Stimulated activated naive CD8-positive, alpha-beta T cell treated with anti-CD3 and anti-CD28 coated beads, Interleukin-15, amount 100 ng/mL, for 72 hours (primary cell): ENCODE measurements at places on chromosomes 6 and 20.

DNA sequence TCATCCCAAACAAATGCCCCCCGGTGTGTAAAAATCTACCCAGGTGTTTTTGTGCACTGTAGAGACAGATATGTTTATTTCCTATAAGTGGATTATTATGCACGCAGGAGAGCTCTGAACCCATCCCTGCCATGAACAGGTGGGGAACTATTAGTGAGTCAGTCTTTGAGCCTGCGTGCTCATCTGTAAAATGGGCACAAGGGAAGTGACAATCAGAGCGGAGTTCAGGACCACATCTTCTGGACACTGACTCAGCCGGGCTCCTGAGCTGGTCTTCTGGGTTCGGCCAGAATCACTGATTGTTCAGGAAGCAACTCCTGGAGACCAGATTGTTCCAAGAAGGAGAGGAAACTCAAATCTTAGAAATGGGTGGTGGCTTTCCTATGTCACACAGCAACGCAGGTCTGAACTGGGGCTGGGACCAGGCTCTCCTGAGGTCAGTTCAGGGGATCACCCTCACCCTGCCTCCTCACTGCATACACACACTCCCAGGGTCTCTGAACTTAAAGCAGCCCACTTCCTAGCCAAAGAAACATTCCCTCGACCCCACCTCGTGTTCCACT, 27.3 kb upstream of the TGM2 start:
- no peak for DNase-seq

- DNase-seq, result no peak
Measured at GRCh38 chr6:132830334-132830751, 16.0 kb downstream of the RPS12 start.

DNA sequence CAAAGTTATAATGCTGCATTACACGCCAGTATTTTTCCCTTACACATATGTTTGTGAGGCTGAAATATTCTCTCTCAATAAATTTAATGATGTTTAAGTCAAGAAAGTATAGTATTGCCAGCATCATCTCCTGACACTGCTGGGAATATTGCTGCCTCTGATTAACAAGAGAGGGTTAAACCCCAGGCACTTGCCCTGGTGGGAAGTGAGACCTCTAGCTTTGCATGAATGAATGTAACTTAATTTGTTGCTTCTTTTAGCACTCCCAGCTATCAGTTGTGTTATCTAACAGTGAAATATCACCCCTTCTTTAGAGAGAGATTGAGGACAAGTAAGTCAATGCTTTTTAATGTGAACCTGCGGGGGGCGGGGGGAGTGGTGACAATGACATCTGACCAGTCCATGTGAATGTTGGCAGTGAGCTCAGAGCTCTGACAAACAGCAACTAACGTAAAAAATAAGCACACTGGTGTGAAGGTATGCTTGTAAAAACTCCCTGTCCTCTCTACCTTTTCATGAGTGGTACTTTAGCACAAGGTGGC, 9.8 kb downstream of the FOXA2 start:
- DNase-seq, result no peak

DNA sequence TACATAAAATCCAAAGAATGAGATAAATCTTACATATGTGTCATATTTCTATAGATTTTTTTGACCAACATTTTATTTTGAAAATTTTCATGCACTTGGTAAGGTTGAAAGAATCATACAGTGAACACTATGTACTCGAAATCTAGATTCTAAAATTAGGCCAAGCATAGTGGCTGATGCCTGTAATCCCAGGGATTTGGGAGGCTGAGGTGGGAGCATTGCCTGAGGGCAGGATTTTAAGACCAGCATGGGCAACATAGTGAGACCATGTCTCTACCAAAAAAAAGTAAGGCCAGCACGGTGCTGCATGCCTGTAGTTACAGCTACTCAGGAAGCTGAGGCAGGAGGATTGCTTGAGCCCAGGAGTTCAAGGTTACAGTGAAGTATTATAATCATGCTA, 158.6 kb downstream of the LAMA2 start:
- no peak for DNase-seq

DNA sequence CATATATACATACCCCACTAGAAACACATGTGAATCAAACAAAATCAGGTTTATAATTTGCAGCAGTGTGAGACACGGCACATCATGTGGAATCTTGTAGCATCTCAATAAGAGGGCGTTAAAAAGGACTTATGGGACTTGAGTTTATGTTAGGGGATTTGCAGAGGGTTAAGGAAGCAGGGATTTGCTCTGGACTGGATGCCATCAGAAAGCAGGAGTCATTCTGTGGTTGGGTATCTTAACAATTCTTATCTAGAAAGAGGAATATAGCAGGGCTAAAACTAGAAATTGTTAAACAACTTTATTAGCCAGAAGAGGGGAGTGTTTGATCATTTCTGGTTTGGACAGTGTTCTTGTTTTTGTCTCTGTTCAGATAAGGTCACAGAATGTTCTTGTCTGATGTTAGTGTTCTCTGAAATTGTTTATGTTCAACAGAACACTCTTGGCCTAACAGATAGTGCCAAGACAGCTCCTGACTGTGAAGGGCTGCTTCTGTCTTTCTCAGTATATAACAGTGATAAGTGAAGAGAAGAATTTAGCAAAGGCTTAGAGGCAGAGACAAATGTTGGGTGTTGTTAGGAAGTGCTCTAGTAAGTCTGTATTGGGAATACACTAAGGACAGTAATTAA, 39.2 kb downstream of the LIN28B start:
- no peak for DNase-seq

- no peak for DNase-seq
Measured at GRCh38 chr6:35034411-35035191, 106.5 kb downstream of the TCP11 start.

DNA sequence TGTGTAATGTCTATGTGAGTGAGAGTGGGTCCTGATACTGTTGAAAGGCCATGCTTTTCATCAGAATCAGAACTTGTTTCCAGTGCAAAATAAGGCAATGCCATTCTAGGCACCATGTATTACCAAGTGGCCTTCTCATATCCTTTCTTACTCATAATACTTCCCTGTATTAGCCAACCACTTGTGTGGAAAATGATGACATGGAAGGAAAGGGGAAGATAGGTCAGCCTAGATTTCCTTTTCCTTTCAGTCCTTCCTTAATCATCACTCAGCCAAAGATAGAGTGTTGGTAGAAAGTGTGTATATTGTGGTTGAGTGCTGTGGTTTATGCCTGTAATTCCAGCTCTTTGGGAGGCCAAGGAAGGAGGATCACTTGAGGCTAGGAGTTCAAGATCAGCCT, 158.6 kb upstream of the PREP start:
- no peak for DNase-seq

GRCh38 chr20:58261660-58262059, 33.2 kb upstream of the ANKRD60 start:
- no peak for DNase-seq

DNA sequence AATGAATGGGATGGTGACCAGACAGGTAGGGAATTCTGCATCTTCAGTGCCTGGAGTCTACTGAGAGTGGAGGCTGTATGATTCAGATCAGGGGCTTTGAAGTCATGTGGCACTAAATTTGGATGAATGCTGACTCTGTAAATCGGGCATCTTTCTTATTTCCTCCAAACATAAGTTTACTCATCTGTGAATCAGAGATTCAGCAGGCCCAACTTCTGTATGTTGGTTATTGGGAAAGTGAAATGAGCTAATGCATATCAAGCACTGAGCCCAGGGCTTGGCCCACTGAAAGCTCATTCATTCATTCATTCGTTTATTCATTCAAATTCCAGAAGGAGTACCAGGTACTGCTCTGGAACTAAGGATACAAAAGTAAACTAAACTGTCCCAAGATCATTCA, 192.3 kb upstream of the RIN2 start:
- DNase-seq, result no peak

DNA sequence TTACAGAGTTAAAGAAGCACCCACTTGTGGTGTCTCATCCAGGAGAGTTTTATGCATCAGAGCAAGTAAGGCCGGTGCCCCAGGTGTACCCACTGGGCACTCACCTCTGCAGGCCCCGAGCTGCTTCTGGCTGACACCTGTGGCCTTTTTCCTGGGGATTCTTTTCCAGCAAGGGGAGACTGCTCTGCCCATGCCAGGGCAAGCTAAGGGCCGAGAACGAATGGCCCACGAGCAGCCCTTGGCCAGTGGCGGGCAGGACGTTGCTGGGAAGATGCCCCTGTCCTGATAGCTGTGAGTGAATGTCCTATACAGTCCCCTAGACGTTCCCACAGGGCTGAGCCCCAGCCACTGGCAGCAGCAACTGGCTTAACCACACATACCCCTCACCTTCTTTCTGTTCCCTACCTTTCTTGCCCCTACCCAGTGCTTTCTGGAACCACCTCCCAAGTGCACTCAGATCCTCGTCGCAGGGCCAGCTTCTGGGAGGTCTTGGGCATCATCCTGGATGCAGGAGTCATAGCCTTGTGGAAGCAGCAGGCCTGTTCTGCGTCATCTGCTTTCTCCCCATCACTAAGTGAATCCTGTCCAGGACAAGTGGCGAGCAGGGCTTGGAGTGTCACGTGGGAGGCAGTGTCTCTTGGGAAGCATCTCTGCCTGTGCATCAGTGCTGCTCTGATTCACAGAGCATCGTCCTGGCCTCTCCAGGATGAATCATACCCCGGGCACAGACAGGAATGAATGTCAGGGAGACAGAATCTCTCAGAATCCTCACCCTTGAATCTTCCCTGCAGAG, 32.5 kb downstream of the SYNDIG1 start:
- DNase-seq, result no peak

GRCh38 chr20:39081255-39081654, 119.1 kb downstream of the DHX35 start:
- peak; percentile 73 for DNase-seq

DNA sequence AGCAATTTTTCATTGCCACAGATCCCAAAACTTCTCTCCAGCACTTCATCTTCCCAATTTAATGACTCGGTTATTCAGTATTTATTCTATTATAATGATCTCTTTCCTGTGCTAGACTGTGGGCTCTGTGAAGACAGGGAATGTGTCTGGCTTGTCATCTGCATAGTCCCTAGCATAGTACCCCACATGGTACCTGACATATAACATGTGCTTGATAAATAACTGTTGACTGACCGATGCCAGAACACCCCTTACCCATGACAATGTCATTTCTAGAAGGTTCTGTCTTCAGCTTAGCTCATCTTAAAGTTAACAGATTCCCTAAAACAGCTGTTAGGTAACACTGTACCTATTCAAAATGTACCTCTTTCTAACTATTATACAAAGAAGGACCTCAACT, 3.6 kb downstream of the PXMP4 start:
- DNase-seq, result no peak

- no peak for DNase-seq
Measured at GRCh38 chr6:20952699-20953474, 418.6 kb downstream of the CDKAL1 start.

DNA sequence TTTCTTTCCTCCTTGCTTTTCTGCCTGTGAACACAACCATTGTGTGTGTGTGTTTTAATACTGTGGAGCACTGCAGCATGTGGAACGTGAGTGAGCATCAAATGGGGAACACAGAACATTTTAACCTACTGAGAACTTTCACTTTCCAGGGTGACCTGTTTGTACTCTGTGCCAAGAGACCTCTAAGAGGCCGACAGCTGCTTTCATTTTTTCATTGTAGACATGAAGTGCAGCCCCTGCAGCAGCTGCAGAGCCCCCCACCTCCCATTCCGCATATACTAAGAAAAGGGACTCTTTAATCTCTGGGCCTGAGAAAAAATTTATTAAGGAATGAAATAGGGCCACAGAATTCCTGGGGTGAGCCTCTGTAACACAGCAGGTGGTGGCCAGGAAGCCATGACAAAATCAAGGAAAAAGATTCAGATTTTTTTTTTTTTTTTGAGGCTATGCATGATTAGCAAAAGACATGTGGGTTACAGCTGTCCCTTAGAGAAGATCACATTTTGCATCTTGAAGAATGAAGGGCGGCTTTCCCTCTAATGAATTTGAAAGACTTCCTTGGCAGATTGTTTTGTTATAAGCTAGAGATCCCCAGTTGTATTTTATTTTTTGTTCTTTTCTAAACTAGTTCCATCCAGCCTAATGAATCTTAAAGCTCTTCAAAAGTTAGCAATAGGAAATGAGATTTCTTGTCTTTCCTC, 503.4 kb downstream of the CD109 start:
- no peak for DNase-seq

DNA sequence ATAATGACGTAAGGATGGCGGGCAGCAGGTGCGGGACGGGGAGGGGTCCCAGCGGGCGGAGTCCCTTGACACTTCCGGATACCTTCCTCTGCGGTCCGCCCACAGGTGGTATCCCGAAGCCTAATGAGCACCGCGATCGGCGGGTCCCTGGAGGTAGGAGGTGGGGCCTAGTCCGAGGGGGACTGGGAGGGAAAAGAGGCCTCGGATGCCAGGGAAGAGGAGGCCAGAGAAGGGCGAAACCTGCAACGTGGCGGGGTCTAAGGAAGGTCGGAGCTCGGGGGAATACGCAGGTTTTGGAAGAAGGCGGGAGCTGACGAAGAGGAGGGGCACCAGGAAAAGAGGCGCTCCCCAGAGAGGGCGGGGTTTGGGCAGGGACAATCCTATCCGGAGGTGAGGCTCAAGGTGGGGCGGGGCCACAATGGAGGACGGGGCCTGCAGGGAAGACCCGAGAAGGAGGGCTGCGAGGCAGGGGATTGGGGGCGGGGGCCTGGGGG, 3.7 kb downstream of the PRSS16 start:
- DNase-seq, result peak; percentile 63
